ENCODE measurements at places on chromosomes 12 and 14. TPM values are rescaled to one million over a fixed set of nuclear protein-coding genes. Genes with fewer than 3 reads are reported as not detected.

DNA sequence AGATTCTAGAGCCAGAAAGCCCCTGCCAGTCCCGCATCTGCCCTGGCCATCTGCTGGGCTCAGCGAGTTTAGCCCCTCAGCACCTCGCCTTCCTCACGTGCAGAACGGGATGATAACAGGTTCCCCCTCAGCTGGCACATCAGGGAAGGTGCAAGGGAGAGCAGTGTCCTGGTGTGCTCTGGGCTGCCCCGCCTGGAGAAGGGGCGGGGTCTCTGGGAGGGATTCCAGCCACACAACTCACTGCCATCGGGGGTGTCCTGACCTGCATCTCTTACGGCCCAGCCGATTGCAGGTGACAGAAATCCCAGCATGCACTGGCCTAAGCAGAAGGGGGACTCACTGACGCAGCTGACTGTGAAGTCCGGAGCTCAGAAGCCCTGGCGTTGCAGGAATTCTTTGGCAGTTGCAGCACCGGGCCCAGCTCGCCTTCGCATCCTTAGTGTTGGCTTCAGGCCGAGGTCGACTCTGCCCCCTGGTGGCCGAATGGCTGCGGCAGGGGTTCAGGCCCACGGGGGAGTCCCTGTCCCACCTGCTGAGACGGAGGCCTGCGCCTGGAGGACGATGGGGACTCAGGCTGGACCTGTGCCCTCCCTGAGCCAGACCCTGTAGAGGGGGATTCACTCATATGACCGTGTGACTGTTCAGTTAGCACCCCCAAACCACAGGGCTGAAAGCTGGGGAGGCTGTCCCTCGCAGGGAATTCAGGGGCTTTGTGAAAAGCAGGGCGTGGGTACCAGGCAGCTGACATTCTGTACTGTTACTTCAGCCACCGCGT is 178.6 kb downstream of the ADGRD1 start:
- DNase-seq: peak; percentile 95

GRCh38 chr12:28171356-28172060 is 18.7 kb upstream of the CCDC91 start:
- DNase-seq: no peak

DNA sequence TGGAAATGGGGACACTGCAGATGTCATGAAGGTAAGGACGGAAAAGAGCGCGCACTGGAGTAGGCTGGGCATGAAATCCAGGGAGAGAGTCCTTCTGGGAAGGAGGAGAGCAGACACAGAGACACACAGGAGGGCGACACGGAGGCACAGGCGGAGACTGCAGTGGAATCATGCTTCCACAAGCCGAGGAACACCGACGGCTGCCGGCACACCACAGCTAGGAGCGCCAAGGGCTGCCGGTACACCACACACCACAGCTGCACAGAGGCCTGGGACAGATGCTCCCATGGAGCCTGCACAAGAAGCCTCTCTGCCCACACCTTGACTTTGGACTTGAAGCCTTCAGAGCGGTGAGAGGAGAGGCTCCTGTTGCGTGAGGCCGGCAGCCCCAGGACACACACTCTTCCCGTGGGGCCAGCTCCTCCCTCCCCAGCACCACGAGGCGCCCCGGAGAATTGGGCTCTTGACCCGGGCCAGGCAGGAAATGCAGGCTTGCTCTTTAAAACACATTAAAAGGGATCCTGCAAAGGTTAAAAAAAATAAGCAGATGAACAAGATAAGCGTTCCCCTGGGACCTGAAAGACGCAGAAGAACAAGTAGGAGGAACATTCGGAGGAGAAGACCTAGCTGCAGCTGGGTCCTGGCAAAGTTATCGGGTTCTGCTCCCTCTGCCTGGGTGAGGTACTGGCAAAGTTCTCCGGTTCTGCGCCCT is 28.3 kb upstream of the FZD10 start:
- no peak for DNase-seq

DNA sequence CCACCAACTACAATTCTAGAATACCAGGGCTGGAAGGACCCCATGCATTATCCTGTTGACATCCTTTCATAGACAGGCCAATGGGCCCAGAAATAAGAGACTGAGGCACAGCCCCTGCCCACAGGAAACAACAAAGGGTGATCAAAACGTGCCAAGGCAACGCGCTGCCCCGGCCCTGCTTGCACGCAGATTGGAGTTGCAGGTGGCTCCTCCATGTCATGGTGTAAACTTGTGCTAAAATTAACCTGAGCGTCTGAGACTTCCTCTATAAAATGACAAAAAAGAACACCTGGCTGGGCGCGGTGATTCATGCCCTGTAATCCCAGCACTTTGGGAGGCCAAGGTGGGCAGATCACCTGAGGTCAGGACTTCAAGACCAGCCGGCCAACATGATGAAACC is 30.1 kb downstream of the SPRING1 start:
- no peak for DNase-seq

DNA sequence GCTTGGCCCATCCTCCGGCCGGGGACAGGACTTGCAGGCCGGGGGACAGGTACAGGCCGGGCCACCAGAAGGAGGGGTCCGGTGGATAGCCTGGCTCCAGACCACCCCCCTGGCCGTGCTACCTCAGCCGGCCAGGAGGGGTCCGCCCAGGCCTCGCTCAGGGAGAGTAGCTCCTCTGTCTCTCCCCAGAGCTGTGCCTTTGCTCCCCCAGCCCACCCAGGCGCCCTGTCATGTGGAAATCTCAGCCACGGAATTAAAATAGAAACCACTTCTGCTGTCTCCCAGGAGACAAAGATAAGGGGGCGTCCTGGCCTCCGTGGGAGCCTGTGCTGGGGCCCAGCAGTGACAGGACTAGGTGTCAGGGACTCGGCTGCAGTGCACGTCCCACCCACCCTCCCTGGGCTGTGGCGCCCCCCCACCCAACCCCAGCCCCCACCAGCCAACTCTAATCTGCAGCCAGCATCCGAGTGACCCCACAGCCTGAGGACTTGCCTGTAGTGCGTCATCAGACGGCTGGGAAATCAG is 3.3 kb upstream of the CRIP2 start:
- no peak for DNase-seq

DNA sequence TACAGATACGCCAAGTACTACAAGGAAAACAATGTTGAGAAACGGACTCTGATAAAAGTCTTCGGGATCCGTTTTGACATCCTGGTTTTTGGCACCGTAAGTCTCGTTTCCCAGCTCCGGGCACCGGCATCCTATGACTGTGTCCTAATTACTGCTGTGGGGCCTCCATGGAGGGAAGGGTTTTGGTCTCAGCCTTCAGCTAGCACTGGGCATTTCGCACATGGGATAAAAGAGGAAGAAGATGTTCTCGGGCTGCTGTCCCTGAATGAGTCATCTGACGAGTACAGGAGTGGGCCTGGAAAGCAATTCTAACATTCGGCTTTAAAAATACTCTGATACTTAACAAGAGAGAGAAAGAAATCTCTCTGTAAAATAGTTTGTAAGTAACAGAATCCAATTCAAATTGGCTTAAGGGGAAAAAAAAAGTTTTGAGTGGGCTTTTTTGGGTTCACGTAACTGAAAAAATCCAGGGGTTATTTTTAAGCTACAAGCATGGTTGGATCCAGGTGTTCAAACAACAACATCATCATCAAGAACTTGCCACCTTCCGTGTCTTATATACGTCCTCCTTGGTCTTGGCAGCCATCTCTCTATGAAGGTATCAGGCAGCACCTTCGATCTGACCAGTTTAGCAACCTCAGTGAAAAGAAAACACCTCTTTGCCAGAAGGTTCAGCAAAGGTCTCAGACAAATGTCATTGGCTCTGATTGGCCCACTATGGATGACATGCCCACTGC is 34.4 kb upstream of the P2RX4 start:
- no peak for DNase-seq

GRCh38 chr14:54931101-54931500 is 28.5 kb upstream of the GCH1 start:
- DNase-seq: no peak

DNA sequence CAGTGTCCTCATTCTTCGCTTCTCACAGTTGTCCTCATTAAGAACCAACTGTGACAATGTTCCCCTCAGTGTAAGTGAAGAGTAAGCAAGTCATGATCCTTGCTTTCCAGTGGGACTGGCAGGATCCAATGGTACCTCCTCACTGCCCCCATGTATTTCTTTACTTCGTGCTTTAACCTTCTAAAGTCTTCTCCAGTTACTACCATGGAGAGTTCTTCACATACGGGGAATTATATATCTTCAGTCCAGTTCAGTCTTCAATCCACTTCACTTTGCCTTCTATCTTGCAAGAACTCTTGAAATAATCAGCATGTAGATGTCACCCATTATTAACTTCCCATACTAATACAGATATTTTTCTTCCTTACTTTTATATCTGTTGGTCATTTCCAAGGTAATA is 381.9 kb upstream of the GARIN6 start:
- DNase-seq: no peak

GRCh38 chr12:129909051-129910020 is 5.5 kb upstream of the TMEM132D start:
- DNase-seq: no peak

DNA sequence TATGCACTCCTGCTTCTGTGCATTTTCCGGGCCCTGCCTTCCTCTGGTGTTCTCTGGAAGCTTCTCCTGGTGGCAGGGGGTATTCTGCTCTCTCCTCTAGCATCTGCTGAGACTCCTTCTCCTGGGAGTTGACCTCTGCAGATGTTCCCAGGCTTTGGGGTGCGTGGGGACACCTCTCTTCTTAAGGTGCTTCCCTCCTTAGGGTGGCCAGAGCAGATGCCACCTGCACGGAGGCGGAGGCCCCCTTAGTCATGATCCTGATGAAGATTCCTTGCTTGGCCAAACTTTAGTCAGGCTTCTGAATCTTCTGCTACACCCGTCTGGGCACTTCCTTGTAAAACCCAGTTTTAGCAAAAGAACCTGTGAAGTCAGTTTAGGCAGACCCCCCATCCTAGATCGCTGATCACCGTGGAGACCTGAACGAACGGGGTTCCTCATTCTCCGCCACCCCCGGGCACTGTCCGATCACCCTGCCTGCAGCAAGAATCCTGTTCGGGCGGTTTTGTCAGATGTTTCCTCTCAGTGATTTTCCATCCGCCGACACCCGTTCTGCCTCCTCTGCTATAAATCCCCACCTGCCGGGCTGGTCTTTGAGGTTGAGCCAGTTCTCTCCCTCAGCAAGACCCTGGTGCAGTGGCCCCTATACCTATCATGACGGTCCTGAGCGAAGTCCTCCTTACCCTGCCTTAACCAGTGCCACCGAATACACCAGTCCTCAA is 111.9 kb downstream of the CALM1 start:
- DNase-seq: no peak

- no peak for DNase-seq
These were observed 67.6 kb downstream of the KIF21A start for GRCh38 chr12:39375206-39375808.

DNA sequence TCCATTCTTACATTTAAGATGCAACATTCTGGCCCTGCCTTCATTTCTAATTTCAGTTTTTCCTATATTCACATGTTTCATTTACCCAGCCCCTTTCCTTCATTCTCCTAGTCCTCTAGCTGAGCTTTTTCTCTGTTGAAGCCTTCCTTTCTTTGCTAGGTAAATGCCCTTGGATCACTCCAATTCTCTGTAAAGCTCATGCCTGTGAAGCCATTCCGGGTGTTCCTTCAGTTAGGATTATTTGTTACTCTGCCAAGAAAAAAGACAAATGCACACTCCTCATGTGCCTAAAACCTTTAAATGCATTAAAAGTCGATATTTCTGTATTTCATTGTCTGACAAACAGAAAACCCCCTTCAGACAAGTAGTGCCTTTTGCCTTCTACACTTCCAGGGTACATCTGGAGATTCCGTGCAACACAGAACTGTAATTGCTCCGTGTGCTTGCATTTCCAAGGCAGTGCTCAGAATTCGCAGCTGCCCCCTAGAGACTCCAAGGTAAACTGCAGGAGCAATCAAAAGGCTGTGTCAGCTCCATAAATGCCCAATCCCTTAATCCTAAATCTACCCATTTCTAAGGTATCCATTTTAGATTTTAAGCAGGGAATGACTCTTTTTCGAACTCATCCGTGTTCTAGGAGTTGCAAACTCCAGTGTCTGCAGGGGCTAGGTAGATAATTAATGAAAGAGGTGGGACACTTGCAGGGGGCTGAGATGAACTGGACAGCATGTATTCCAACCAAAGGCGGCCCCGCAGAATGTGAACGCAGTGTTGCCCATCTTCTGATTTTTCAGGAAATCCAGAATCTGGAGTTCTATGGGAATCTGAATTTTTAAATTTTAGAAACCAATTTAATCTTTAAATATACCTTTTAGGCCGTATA is 320.2 kb downstream of the GRIN2B start:
- DNase-seq: peak; percentile 47

DNA sequence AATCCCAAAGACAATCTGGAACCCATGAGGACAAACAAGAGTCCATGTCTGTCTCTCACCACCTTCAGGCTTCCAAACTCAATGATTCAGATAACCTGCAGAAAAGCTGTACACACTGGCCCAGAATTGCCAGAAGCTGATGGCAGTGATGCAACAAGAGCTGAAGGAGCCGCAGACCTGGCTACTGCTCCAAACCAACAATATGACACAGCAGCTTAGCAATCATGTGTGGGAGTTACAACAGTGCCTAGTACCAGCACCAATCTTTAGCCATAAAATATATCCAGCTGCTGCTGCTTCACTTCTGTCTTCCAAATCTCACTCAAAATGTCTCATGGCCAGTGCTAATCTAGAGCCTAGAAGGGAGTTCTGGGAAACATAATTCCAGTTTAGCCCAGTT is 22.0 kb downstream of the RPS6KA5 start:
- no peak for DNase-seq

DNA sequence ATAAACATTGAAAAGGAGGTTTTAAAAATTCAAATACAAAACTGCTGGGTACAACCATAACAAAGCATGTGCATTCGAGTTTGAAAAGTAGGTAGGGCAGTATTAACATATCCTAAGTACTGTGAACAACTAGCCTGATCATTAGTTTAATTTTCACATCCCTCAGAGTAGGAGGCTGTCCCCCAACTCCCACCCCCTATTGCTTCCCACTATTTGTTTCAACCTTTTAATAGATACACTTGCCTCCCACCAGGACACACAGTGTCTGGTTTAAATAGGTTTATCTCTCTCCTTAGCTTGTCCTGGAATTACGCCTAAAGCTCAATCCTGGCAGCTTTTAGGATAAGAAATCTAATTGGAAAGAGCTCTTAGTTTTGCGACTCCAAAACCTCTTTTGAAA is 2.1 kb downstream of the TAOK3 start:
- no peak for DNase-seq

DNA sequence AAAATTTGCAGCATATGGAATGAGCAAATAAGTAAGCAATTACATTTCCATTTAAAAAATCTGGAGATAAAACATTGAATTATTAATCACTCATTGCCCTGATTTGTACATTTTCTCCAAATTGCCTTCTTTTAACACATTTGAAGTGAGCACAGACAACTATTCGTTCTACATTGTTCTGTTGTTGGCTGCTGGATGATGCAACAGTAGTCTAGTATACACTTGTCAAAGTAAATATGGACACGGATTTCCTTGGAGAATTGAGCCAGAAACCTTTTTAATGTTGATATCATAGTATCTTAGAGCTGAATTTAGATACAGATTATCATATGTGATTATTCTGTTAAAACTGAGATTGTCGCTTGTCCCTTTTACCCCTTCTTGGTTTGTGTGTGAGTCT is 188.2 kb downstream of the FUT8 start:
- no peak for DNase-seq

GRCh38 chr12:57908511-57908910 is 32.9 kb upstream of the ATP23 start:
- no peak for DNase-seq

The DEGS2 gene
- not detected for total RNA-seq

The SERPINA1 gene
- not detected for total RNA-seq

The CD27 gene
- total RNA-seq: not detected

The CISTR gene
- total RNA-seq: not detected

The AQP2 gene
- total RNA-seq: not detected

The DCN gene
- 17.9 TPM for total RNA-seq

The NRL gene
- total RNA-seq: 1.2 TPM

The FITM1 gene
- total RNA-seq: 0.42 TPM

All from neural crest cell (in vitro differentiated cells).